ENCODE measurements at places on chromosomes 3 and 15. TPM values are rescaled to one million over a fixed set of nuclear protein-coding genes. Genes with fewer than 3 reads are reported as not detected.

- no peak for DNase-seq
Observed at GRCh38 chr15:54722342-54722986, 474.3 kb downstream of the RSL24D1 start.

GRCh38 chr3:30455840-30456239, 150.6 kb upstream of the TGFBR2 start:
- peak; percentile 87 for DNase-seq

GRCh38 chr3:34248352-34248751, 449.9 kb downstream of the PDCD6IP start:
- no peak for DNase-seq

Gene FOXB1
- 1.2 TPM for total RNA-seq

DNA sequence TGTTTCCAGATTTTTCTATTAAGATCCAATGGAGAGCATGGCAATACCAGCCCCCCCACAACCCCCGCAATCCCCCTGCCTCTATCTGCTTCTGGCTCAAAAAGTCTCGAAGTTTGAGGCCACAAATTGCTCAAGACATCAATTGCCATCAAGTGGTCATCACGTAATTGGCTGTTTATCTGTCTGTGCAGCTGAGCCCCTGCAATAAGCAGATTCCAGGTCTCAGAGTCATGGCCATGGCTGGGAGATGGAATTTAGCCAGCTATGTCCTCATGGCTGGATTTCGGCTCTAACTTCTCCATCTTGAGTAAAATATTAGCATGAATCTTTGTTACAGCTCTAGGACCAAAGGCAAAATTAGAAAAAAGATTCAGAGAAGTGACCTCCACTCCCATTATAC, 22.7 kb downstream of the SSUH2 start:
- peak; percentile 76 for DNase-seq

Gene HESX1
- not detected for total RNA-seq

Gene CLDN11
- 1.7 TPM for total RNA-seq

Gene SERINC4
- total RNA-seq: not detected
